ENCODE measurements at places on chromosomes 16 and 17.
A peak's percentile ranks its signal among the peaks of the same experiment; 100 is the strongest.

- no peak for DNase-seq
Observed at GRCh38 chr16:48613061-48613957, 3.3 kb upstream of the N4BP1 start.

- no peak for DNase-seq
Observed at GRCh38 chr16:10683170-10683569, 11.6 kb downstream of the TEKT5 start.

DNA sequence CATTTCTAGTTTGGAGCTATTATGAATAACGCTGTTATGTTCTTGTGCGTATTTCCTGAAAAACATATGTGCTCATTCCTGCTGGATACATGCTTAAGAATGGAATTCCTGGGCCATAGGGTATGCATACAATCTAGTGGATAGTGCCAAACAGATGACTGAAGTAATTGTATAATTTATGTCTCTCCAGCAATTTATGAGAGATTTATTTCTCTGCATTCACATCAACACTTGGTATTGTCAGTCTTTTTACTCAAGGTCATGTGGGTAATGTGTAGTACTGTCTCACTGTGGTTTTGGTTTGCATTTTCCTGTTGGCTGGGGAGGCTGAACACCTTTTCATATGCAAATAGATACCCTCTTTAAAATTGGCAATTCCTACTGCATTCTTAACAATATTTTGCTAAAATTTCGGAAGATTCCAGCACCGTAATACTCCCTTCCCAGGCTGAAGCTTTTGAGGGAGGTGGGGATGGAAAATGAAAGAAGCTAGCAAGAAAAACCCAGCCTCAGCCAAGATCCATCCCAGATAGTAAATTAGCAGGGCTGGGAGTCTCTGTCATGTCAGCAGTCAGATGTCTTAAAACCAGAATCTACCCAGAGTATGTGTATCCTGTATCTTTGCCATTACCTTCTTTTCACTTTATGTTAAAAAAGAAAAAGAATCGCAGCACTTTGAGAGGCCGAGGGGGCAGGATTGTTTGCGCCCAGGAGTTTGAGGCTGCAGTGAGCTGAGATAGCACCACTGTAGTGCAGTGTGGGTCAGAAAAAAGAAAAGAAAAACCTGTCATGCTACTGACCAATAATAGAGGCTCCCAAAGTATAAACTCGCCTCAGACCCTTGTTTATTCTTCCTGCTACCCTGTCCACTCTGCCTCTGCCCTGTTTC is 204.9 kb downstream of the LGALS9B start:
- DNase-seq = no peak

DNA sequence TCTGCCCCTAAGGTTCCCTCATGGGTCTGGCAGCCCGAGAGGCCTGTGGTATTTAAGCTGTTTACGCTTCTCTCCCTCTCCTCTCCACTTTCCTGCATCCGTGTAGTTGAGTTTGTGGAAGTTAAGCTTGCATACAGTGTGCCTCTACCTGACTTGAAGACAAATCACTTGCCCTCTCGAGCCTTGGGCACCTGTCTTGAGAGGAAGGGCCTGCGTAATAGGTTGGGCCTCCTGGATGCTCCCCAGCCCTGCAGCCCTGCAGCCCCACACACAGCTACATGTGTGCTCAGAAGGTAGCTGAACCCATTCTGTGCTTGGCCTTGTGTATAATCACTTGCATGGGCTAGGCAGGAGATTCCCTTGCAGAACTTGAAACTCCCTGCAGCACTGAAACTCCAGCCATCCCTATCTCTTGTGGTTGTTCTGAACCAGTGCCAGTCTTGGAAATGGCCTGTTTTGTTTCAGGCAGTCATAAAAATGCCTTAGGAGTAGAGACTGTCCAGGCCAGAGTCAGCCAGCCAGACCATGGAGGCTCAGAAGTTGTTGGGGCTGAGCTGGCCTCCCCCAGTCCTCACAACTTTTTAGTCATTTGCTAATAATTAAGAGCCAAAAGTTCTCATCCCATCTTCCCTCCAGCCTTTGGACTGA is 134.6 kb downstream of the CLEC16A start:
- no peak for DNase-seq

DNA sequence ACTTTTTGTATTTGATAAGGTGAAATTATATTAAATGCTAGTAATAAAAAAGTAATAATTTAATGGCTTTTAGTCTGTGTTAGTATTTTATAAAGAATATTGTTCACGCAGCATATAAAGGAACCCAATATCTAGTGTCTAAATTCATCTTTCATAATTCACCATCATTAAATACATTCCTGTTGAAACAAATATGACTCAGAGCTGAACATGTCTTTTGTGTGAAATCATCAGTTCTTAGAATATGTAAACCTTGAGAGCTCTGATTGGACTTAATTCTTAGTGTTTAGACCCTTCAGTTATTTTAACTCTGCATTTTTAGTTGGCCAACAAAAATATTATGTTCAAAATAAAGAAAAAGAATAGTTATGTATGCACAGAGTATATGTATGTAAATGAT is 71.8 kb downstream of the ABHD15 start:
- DNase-seq = no peak

GRCh38 chr16:27800817-27801216 is 250.9 kb downstream of the KATNIP start:
- DNase-seq = no peak

- DNase-seq = no peak
Observed at GRCh38 chr16:15899538-15900100, 11.2 kb upstream of the CEP20 start.

DNA sequence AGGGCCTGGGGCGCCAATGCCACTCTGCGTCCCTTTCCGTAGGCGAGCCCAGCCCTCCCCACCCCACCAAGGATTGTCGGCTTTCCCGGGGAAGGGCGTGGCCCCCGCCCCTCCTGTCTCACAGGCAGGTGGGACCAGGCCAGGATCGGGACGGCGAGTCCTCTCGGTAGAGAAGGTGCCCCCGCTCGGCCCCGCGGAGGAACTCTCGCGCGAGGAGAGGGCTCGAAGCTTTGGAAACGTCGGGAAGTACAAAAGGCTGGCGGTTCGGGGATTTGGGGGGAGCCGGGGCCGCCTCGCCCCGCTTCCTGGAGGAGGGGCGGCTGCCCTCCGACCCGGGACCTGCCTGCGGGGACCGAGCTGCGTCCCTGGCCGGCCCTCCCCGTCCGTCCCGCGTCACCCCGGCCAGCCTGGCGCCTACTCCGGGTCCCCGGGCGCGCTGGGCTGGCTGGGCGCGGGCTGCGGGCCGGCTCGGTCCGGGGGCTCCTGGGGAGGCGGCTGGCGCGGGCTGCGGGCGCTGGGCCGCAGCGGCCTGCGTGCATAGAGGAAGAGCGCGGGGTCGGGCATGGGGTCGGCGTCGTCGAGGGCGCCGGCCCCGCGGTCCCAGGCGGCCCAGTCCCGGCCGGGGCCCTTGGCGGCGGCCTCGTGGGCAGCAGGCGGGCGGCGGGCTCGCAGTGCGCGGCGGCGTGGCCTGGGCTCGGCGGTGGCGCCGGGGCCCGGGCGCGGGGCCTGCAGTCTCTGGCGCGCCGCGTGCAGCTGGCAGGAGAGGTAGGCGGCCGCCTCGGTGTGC is 12.6 kb upstream of the CLUH start:
- DNase-seq = no peak

DNA sequence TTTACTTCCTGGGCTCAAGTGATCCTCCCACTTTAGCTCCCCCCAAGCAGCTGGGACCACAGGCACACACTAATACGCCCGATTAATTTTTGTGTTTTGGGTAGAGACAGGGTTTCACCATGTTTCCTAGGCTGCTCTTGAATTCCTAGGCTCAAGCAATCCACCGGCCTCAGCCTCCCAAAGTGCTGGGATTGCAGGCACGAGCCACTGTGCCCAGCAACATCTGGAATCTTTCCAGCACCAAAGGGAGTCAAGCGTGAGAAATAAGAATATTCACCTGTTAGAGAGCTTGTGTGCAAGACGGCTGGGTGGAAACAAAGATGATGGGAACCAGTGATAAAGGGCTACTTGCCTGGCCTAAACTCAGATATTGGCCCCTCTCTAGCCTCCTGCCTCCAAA is 14.2 kb upstream of the ALOX12B start:
- DNase-seq = no peak

- DNase-seq = no peak
Observed at GRCh38 chr16:79800016-79800608, 199.6 kb upstream of the MAF start.

DNA sequence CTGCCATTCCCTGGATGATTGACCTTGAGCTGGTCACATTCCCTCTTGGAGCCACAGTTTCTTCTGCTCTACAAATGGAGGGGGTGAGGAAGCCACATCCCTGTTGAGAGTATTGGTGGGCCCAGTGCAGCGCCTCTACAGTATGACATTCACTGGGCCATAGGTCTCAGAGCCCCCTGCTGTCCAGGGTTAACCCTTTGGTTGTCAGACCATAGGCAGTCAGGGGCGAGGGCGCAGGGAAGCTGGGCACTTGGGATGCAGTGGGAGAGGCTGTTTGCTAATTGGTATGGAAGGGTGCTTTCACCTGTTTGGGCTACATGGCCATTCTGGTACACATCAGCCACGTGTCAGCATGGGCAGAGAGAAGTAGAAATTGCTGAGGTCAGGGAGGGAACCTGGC is 27.3 kb upstream of the WFDC1 start:
- no peak for DNase-seq

GRCh38 chr16:55207693-55208428 is 116.1 kb upstream of the IRX6 start:
- DNase-seq = no peak

DNA sequence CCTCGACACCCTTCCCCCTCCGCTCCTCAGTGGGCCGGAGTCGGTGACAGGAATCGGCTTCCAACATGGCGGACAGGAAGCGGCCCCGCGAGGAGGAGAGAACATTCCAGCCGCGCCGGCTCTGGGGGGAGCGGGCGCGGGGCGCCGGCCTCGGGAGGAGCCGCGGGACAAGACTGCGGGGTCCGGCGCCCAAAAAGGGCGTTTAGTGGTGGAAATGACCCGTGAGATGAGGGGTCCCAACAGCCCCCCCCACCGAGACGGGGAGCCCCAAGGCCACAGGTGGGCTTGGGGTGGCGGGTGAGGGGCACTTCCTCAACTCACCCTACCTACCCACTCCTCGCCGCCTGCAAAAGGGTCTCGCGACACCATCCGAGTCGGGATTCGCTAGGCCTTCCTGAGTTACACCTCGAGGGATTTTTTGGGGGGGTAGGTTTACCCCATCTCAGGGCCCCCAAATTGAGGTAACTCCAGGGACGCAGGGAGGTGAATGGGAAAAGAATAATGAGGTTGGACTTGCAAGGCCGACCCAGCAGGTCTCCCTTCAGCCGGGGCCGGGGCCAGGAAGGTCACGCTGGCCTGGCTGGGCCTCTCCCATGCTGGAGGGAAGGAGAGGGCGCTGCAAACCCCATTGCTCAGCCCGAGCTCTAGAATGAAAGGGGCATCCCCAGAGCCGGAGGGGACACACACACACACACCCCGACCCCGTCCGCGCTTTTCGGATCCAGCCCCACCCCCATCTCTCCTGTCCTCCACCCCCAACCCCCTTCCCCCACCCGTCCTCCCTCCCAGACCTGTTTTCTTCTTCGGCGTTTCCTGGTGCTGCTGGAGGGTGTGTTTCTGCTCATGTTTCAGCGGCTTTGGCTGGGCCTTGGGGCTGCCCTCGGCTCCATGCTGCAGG is 707 bp downstream of the NUFIP2 start:
- peak; percentile 28 for DNase-seq

- no peak for DNase-seq
Observed at GRCh38 chr17:28386391-28386790, 14.9 kb downstream of the SARM1 start.

- peak; percentile 65 for DNase-seq
Observed at GRCh38 chr16:15704545-15704987, 54.5 kb downstream of the NDE1 start.

- DNase-seq = peak; percentile 83
Observed at GRCh38 chr16:84774810-84775209, 45.0 kb upstream of the CRISPLD2 start.

DNA sequence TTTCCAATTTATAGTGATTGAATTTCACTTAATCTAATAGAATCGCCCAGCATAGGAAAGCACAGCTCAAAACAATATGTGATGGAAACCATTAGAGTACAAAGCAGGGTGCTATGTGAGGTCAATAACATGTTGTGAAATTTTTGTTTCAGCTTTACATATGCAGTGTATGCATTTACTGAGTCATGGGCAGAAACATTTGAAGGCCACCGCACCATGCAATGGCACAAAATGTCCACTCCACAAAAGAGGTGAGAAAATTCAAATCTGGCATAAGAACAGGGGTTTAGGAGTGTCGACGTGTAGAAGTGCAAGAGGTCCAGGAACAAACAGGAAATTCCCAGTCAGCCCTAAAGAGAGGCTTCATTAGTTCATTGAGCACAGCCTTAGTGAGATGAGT is 131.2 kb downstream of the ANKFN1 start:
- DNase-seq = no peak

DNA sequence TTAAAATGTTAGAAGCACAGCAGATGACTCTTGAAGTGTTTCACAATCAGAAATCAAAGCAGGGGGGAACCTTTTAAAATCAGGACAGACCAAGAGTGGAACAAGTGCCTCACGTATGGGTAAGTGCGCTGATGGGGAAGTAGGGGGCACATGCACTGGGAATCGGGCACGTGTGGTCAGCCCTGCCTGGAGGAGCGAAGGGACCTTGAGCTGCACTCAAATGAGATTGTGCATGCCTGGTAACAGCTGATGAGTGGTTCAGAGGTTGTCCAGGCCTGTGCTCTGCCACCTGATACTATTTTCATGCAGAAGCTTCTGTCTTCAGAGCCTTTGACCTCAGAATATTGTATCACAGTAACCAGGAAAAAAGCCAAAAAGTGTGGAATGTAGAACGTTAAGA is 13.7 kb upstream of the XYLT2 start:
- DNase-seq = no peak

- no peak for DNase-seq
Observed at GRCh38 chr16:49351096-49351487, 22.5 kb upstream of the C16orf78 start.

DNA sequence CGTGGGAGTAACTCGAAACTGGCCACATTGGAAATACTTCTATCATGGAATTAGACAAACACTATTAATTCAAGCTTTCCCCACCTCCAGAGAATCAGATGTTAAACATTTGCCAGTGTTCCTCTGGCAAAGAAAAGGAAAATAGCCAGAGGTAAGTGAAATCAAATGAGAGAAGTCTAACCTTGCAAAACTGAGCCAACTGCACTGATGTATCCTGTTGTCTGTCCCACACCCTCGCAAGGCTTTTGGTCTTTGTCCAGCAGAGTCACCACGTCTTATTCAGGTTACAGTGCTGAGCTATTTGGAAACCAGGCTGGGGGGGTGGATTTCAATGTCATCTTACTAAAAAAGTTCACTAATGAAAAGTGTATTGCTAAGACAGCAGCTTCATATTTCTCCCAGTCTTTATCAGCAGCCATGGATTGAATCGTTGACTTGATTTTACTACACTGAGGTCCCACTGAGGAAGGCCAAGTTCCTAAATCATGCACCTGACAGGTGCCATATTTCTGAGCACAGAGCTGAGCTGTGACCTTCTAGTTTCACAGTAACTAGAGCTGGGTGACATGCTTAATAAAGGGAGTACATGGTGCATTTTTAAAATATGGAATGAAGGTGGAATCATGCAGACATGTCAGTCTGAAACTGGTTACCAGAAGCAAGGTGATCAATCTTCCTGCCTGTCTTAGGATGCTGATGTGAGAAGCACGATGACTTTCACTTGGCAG is 85.2 kb upstream of the HSBP1 start:
- DNase-seq = peak; percentile 56

Measured in gastrocnemius medialis (tissue), 4 donors.